ENCODE measurements at places on chromosomes 13 and 19. TPM values are rescaled to one million over a fixed set of nuclear protein-coding genes. Genes with fewer than 3 reads are reported as not detected.
A peak's percentile ranks its signal among the peaks of the same experiment; 100 is the strongest.

Gene SMAD9
- total RNA-seq: 2.1 TPM

DNA sequence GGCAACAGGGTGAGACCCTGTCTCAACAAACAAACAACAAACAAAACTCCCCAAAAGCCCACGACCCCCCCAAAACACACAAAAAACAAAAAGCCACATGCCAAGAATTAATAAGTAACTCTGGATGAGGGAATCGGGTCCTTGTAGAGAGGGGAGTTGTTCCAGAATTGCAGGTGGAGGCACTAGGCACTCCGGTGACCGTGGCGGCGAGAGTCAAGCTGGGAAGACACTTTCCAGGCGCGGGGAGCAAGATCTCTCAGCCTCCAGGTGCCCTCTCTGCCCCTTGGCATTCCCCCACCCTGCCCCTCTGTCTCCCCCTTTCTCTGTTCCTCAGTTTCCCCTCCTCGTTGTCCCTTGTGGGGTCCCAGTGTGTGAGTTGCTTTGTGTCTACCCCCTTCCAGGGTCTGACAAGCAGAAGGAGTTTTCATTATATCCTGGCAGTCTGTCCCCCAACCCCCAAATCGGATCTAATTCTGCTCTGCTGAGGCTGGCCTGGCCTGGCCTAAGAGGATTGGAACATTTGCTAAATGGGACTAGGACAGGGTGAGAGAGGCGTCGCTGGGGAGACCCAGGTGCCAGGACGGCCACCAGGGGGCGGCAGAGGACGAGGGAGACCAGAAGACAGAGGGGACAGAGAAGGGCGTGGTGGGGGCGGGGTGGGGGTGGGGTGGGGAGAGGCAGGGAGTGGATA is 8.3 kb upstream of the CRX start:
- DNase-seq: peak; percentile 55

DNA sequence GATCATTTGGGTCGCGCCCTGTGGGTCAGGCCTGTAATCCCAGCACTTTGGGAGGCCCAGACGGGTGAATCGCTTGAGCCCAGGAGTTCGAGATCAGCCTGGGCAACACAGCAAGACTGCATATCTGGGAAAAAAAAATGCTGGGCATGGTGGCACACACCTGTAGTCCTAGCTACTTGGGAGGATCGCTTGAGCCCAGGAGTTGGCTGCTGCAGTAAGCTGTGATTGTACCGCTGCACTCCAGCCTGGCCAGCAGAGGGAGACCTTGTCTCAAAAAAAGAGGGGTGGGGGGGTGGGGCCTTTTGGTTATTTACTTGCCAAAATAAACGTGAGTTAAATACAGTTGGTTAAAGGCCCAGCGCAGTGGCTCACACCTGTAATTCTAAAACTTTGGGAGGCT is 9.8 kb upstream of the ZNF544 start:
- no peak for DNase-seq

GRCh38 chr13:113815151-113816058 is 48.5 kb downstream of the GAS6 start:
- DNase-seq: no peak

DNA sequence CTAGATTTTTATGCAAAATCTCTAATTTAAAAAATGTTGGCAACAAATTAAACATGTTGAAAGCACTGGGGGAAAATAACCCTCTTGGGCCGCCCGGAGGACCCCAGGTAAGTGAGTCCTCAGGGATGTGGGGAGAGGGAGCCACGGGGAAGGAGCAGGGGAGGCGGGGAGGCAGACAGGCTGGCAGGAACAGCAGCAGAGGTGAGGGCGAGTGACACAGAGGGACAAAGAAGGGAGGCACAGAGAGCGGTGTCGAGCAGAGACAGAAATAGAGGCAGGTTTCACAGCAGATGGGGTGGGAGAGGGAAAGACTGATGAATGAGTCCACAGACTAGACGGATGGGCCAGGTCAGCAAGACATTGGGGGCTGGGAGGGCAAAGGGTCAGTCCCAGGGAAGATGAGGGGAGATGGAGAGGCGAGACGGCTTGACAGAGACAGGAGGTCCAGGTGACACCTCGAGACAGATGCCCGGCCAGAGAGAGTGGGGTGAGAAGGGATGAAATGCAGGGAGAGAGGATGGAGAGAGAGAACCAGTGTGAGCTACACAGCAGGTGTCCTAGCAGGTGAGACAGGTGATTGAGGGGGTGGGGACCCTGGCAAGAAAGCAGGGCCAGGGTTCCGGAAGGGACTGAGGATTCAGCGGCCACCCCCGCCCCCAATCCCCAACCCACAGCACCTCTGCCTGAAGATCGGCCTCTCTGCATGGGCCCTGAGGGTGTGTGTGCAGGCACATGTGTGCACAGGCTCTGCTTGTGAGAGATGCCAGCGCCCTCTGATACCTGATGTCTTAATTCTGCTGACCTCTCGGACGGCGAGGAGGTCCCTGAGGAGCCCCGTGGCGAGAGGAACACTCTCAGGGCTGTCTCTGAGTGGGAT is 3.8 kb downstream of the LRRC4B start:
- DNase-seq: no peak

- no peak for DNase-seq
Observed at GRCh38 chr19:11286312-11286974, 9.5 kb upstream of the TSPAN16 start.

GRCh38 chr13:38697628-38698333 is 10.9 kb downstream of the FREM2 start:
- peak; percentile 15 for DNase-seq

DNA sequence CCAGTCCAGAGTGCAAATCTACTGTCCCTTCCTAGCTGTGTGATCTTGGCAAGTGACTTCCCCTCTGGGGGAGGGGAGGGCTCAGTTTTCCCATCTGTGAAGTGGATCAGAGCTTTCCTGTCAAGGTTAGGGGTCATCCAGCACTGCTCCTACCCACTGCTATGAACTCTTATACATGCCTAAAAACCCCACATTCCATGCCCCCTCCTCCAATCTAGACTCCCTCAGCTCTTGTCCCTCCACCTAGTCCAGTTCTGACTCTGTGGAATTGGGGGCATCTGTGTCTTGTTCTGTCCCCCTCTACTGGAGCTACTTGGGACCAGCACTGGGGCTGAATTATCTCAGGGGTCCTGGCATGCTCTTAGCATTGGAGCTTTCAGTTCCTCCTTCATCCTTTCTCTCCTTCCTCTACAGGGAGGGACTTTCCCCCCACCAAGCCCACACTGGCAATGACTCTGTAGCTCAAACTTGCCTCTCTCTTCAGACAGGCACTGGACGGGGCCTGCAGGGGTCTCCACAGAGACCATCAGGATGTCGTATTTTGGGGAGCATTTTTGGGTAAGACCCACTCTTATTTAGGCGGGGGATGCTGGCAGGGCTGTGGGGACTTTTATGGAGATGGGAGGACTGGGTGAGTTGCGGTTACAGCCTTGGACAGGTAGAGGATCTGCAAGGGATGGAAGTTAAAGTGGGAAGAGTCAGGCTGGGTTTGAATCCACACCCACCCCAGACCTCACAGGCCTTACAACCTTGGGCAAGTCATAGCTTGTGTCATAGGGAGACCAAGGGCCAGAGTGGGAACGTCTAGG is 3.6 kb downstream of the FCHO1 start:
- no peak for DNase-seq

- DNase-seq: no peak
Observed at GRCh38 chr13:43363156-43363953, 340.0 kb downstream of the DNAJC15 start.

- DNase-seq: peak; percentile 11
Observed at GRCh38 chr13:83940742-83941141, 58.5 kb upstream of the SLITRK1 start.
